ENCODE measurements at places on chromosomes 1 and 21.

GRCh38 chr1:78061825-78062523, 16.2 kb downstream of the GIPC2 start:
- DNase-seq: peak; percentile 95

GRCh38 chr1:10117132-10117531, 84.4 kb downstream of the UBE4B start:
- no peak for DNase-seq

DNA sequence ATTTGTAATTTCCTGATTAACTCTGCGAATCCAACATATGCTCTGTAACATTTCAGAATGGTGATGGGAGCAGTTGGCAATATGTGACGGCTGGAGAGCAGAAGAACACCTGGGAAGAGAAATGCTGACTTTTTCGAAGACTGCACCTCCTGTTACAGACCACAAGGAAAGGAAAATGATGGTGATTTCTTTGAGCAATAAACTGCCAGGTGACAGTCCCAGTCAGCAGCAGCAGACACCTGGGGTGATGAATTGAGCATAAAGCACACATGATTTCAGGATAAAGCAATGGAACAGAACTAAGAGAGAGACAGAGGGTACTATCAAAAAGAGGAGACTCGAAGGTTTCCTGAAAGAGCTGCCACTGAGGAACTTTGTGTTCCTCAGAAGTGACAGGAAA, 528.6 kb downstream of the NEGR1 start:
- DNase-seq: no peak

GRCh38 chr1:176745945-176746344, 283.0 kb downstream of the PAPPA2 start:
- no peak for DNase-seq

- no peak for DNase-seq
These were observed 13.7 kb downstream of the CADM3 start for GRCh38 chr1:159185121-159185520.

- no peak for DNase-seq
These were observed 3.7 kb downstream of the RNF19B start for GRCh38 chr1:32960819-32961355.

GRCh38 chr1:93961443-93961842, 52.2 kb upstream of the GCLM start:
- DNase-seq: no peak

GRCh38 chr1:119116725-119117124, 23.7 kb downstream of the WARS2 start:
- DNase-seq: no peak

DNA sequence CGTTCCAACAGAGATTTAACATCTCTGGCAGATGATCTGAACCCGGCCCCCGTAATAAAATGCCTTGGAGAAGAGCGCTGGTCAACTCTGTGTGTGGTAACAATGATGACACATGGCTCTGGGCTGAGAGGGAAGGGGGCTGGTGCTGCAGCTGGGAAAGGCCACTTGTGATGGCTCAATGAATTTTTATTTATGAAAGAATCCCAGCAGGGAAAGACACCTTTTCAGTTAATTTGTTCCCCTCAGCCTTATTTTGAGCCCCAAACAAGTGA, 59.4 kb downstream of the SYT6 start:
- peak; percentile 32 for DNase-seq

DNA sequence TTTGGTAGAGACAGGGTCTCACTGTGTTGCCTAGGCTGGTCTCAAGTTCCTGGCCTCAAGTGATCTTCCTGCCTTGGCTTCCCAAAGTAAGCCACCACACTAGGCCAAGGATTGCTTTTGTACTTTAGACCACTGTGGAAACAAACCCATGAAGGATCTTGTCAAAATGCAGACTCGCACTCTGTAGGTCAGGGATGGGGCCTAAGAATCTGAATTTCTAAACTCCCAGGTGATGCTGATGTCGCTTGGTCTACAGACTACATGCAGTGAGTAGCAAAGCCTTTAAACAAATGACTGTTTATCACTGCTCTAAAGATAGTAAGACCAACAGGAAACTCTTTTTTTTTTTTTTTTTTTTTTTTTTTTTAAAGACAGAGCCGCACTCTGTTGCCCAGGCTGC, 54.1 kb upstream of the MUTYH start:
- DNase-seq: no peak

- peak; percentile 25 for DNase-seq
These were observed 60.3 kb upstream of the JUN start for GRCh38 chr1:58844176-58844575.

DNA sequence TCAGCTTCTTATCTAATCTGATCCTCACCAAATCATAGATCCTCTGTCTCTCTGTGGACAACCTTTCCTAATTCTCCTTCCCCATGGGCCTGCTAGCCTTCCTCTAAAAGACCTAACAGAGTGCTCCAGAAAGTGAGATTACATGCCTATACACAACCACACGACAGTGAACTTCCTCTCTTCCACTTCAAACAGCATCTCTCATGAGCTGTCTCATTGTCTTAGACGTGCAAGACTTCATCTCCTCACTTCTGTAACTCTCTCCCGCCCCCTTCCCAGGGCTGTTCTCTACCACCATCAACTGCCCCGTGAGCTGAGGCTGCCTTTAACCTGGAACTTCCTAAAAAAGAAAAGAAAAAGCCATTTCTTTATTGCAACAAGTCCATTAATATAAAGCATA, 14.1 kb upstream of the A3GALT2 start:
- DNase-seq: no peak

GRCh38 chr1:214317300-214317699, 36.3 kb downstream of the SMYD2 start:
- DNase-seq: no peak

GRCh38 chr21:45806042-45806441, 162.5 kb downstream of the PCBP3 start:
- no peak for DNase-seq

GRCh38 chr1:29756901-29757725, 520.8 kb downstream of the PTPRU start:
- DNase-seq: no peak

GRCh38 chr1:25743164-25744139, 56.5 kb upstream of the SELENON start:
- DNase-seq: peak; percentile 39

DNA sequence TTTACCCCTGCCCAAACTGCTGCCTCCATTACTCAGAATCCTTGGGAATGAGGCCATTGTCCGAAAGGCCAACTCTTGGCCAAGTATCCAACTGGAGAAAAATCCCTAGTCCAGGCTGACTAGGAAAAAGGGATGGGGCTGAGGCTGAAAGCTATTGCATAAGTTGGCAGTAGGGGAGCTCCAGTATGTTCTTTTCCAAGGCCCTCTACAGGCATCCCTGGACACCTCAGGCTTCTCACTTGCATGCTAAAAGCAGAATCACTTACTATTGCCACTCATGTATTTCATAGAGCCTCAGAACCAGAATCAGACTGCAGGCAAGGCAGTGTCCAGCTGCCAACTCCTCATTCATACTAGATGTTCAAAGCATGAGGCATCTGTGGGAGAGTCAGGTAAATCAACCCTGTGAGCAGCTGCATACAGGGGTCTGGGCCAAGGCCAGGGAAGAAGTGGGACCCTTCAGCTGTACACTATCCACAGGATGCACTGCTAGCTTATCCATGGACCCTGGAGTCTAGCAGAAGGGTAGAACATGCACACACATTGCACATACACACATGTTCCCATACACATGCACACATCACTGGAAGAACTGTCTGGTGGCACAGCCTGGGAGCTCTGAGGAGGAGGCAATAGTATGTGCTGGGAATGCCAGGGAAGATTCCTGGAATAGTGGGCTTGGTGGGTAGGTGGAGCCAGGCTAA, 195.3 kb downstream of the C1orf94 start:
- no peak for DNase-seq

DNA sequence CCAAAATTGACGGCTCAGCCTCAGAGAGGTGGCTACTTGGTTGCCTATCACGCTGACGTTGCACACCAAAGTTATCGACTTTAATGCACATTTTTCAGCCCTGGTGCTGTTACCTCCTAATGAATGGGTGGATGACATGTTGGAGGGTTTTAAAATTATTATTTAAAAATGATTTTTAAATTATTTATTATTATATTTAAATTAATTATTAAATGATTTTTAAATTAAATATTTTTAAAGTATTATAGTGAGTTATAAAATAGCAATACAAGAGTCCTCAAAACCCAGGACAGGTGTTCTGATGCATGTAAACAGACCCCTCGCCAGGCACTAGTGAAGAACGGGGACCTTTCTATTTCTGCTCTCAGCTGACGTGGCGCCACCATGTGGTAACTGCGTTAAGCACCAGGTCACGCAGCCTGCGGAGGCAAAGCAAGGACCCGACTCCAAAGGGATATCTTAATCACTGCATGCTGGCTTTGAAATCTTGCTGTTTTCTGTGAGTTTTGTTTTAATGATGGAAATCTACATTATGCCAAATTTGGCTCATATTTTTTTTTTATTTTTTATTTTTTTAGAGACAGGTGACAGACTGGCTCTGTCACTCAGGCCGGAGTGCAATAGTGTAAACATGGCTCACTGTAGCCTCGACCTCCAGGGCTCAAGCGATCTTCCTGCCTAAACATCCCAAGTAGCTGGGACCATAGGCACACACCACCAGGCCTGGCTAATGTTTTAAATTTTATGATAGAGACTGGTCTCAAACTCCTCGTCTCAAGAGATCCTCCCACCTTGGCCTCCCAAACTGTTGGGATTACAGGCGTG, 22.6 kb downstream of the CASP9 start:
- DNase-seq: peak; percentile 44

Data from astrocyte of the spinal cord (primary cell).